ENCODE measurements at places on chromosomes 13 and 19. TPM values are rescaled to one million over a fixed set of nuclear protein-coding genes. Genes with fewer than 3 reads are reported as not detected.

The IRGC gene
- total RNA-seq = not detected

The SPACA7 gene
- not detected for total RNA-seq

The ZNF534 gene
- not detected for total RNA-seq

The LIPE gene
- total RNA-seq = 13.6 TPM

The WDR87 gene
- not detected for total RNA-seq

The CEACAM20 gene
- not detected for total RNA-seq

The ERICH6B gene
- total RNA-seq = not detected

The HSPB6 gene
- 0.32 TPM for total RNA-seq

The IFNL4 gene
- total RNA-seq = not detected

The ZNF626 gene
- total RNA-seq = 10.4 TPM

GRCh38 chr19:29683009-29683408 is 17.7 kb downstream of the PLEKHF1 start:
- no peak for DNase-seq

DNA sequence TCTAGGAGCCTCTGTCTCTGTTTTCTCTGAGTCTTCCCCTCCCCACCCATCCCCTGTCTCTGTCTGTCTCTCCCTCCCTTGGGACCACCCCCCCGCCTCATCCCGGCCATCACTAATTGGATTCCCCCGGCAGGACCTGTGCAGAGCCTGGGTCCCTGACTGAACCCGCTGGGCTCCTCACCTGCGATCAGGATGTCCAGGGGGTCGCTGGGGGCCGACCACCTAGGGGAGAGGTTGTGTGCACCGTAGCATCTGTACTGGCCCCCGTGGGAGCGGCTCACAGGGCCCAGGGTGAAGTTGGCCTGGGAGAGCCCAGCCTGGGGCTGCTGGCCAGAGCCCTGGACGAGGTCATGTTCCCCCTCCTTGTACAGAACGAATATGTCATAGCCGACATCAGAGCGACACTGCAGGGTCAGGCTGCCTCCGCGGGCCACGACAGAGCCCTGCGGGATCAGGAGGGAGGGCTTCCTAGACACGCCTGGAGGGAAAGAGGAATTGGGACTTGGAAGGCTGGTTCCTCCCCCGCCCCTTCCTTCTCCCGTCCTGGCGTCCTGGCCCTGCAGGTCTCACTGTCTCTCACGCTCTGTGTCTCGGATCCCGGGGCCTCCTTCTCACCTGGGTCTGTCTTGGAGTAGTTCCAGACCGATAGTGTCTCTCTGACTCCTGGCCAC is 1.8 kb downstream of the LILRB5 start:
- no peak for DNase-seq

GRCh38 chr13:35159041-35159440 is 217.0 kb downstream of the NBEA start:
- DNase-seq = no peak

- no peak for DNase-seq
Observed at GRCh38 chr19:40411125-40411842, 1.9 kb downstream of the PRX start.

- no peak for DNase-seq
Observed at GRCh38 chr19:15829306-15829698, 13.8 kb upstream of the OR10H1 start.

DNA sequence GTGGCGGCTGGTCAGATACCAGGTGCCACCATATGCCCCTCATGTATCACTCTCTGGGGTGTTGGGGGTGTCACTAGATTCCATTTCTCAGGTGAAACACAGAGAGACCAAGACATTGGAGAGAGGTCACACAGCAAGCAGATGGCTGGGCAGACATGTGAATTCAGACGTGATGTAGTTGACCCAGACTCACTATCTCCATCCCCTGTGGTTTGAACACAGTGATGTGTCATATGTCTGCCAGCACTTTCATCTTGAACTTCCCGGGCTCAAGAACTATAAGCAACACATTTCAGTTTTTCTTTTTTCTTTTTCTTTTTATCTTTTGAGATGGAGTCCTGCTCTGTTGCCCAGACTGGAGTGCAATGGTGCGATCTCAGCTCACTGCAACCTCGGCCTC is 16.1 kb upstream of the UPF1 start:
- no peak for DNase-seq

DNA sequence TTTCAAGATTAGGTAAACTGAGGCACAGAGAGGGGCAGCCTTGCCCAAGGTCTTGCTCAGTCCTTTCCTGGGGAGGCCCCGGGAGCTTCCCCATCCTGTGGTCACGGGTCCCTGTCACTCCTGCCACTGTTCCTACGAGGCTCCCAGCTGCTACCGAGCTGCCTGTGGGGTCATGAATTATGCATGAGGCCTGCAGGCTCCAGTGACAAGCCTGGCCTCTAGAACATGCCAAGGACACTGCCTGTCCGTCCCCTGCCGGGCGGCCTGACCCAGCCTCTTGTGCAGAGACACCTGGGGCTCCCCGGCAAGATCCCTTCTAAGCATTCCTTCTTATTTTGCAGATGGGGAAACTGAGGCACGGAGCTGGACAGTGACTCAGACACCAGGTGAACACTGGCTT is 2.7 kb downstream of the FCHO1 start:
- DNase-seq = no peak

GRCh38 chr19:49744946-49745381 is 18.1 kb downstream of the TSKS start:
- DNase-seq = no peak

GRCh38 chr13:44790289-44790688 is 199.0 kb downstream of the NUFIP1 start:
- no peak for DNase-seq

DNA sequence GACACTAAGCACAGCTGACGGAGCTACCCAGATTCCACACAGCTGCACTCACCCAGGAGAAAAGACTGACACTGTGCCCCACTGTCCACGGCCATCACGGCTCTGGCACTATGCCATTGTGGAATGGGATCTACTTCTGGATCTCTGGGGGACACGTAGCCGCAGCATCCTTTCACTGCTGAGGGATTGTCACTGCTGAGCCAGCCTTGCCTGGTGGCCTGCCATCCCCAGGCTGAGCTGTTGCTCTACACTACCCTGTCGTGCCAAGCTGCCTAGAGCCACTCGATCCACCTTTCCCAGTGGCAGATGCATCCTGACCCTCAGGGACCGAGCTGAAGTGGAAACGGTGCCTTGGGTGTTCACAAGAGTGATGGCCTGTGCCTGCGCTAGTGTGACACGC is 5.0 kb upstream of the LILRB5 start:
- no peak for DNase-seq

- DNase-seq = no peak
Observed at GRCh38 chr13:40275636-40276035, 390.8 kb downstream of the FOXO1 start.

- no peak for DNase-seq
Observed at GRCh38 chr13:27336014-27336673, 65.5 kb downstream of the RASL11A start.

DNA sequence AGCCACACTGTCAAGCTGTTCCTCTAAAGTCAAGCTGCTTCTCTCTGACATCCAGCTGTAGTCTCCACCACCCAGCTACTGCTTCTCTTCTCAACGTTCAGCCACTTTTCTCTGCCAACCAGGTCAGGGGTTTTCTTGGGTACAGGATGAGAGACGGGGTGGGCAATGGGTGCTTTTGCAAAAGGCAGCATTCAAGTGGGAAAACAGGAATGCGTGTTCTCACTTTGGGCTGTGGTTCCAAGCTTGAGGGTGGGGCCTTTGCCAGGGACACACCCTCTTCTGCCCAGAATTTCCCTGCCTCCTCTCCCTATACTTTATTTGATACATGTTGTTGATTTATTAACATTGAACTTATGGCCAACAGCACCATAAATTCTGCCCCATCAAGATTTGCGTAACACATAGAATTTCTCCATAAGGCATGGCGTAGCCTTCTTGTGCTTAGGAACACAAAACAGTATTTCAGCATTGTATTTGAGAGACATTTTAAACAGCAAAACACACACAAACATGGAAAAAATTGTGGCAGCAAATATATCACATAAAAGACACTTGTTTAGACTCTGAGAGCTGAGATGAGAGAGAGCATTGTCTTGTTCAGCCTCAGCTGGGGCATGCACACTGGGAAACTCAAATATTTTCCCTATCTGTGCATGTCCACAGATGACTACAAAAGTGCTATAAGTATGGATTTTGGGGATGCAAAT is 392.8 kb downstream of the SLITRK6 start:
- DNase-seq = no peak

- DNase-seq = no peak
Observed at GRCh38 chr13:64397701-64398100, 2832.4 kb downstream of the PCDH9 start.

DNA sequence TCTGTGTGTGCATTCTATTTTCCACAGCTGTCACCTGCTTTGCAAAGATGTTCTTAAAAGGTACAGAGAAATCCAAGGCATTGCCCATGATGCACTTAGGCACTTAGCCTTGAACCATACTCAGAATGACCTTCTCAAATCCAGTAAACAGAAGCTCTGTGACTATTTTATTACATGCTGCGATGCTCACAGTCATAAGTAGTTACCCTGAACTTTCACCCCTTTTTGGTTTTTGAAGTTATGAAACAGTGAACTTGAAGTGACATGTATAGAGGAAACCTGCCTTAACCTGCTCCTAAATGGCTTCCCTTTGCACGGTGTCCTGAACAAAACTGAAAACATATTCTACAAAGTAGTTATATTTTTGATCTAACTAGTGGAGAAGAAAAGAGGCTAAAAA is 100.4 kb downstream of the SLC10A2 start:
- no peak for DNase-seq

GRCh38 chr19:51490676-51491075 is 10.9 kb downstream of the SIGLEC12 start:
- no peak for DNase-seq

- DNase-seq = no peak
Observed at GRCh38 chr13:46659413-46660065, 106.6 kb downstream of the LRCH1 start.

- no peak for DNase-seq
Observed at GRCh38 chr19:41500443-41500842, 57.5 kb downstream of the ERICH4 start.

DNA sequence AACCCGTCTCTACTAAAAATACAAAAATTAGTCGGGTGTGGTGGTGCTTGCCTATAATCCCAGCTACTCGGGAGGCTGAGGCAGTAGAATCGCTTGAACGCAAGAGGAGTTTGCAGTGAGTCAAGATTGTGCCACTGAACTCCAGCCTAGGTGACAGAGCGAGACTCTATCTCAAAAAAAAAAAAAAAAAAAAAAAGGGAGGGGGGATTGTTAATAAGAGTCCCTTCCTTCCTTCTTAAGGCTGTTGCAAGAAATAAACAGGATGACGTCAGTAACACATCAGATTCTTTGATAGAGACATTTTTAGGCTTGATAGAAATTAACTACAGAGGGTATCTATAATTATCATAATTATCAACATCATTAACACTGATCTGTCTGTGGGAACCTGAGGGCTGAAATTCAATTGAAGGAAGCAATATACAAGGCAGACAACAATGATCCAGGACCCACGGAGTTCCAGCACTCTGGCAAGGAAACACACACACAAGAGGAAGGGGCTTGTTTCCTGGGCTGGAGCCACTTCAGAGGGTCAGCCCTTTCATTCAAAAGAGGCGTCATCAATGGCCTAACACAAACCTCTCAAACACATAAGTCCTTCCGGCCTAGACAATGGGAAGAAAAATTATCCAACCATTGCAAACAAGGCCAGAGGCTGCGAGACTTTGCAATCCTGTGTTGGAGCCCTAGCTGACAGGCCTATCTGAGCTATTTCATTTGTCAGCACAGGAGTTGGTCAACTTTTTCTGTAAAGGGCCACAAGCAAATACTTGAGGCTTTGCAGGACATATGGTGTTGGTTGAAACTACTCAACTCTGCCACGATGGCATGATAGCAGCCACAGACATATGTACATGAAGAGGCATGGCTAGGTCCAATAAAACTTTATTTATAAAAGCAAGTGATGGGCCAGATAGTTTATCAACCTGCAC is 105.2 kb downstream of the INSR start:
- DNase-seq = no peak

GRCh38 chr13:67308004-67308772 is 78.1 kb upstream of the PCDH9 start:
- no peak for DNase-seq

DNA sequence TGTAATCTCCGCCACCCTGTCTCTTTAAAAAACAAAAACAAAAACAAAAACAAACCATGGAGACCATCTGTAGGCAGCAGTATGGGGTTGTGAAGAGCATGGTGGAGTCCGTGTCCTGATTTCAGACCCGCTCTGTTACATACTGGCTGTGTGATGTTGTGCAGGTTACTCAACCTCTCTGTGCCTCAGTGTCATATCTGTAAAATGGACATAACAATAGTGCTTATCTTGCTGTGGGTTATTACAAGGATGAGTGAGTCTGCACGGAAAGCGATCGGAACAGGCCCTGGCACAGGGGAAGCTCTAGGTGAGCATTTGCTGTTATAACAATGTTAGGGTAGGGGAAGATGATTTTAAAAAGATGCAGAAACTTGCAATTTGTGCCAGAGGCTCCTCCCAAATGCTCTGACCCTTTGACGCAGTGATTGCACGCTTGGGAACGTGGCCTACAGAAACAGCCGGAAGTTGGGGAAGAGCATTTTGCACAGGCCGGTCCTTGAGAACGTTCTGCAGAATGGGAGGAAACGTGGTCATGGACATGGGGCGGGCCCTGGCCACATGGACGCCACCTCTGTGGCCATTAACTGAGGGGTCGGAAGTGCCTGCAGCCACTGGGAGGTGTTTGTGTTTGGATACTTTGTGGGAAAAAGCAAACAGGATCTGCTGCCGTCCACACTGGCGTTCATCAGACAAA is 15.7 kb upstream of the SELENOW start:
- DNase-seq = no peak

- no peak for DNase-seq
Observed at GRCh38 chr13:78657699-78658629, 991 bp downstream of the OBI1 start.

DNA sequence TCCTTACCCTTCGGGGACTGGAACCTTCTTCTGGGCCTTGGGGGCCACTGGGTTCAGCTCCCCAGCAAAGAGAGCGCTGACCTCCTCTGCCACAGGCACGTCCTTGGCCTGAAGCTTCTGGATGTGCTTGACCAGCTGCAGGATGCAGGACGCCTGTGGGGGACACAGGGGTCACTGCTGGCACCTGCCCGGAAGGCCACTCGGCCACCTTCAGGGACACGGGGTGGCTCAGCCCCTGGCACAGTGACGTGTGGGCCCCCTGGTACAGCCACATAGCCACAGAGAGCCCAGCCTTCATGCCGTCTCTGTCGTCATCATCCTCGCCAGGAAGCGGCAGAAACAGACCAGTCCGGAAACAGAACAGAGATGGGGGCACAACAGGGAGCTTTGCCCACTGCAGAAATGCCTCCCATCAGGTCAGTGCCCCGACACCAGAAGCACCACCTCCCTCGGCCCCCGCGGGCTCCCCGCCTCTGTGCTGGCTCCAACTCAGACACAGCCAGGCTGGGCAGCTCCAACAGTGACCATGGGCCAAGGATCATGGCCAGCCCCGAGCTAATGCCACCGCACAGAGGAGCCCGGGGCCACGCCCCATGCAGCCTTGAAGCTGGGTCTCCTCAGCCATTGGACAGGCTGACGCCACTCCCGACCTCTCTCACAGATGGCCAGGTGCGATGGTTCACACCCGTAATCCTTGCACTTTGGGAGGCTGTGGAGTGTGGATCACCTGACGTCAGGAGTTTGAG is 20.7 kb downstream of the IZUMO4 start:
- DNase-seq = no peak

- no peak for DNase-seq
Observed at GRCh38 chr13:42478531-42479156, 95.3 kb upstream of the TNFSF11 start.

All from activated naive CD4-positive, alpha-beta T cell treated with anti-CD3 and anti-CD28 coated beads, Interleukin-2, amount 50 U/mL, for 72 hours (primary cell).